Right renal pelvis (tissue), 4 donors: ENCODE measurements at places on chromosomes 6 and 20.

GRCh38 chr6:90714319-90714718, 127.4 kb upstream of the MAP3K7 start:
- DNase-seq = no peak

DNA sequence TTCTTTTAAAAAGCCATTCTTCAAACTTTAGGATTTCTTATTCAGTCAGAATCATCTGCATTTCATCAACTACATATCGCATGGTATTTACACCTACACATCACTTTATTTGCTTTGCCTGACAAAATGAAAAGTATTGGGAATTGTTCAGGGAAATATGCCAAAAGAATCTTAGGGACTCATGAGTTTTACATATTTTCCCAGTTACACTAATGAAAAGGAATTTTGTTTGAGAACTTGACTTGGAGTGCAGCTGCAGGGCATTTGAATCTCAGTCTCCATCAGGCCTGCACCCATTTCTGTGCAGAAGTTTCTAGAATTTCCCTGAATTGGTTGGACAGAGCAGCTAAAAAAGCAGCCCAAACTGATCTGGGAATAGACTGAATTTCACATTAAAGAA, 65.3 kb downstream of the MTHFD1L start:
- DNase-seq = no peak

GRCh38 chr6:148997865-148998264, 251.0 kb downstream of the UST start:
- peak; percentile 40 for DNase-seq

GRCh38 chr6:137002505-137002904, 42.3 kb downstream of the IL20RA start:
- DNase-seq = no peak

DNA sequence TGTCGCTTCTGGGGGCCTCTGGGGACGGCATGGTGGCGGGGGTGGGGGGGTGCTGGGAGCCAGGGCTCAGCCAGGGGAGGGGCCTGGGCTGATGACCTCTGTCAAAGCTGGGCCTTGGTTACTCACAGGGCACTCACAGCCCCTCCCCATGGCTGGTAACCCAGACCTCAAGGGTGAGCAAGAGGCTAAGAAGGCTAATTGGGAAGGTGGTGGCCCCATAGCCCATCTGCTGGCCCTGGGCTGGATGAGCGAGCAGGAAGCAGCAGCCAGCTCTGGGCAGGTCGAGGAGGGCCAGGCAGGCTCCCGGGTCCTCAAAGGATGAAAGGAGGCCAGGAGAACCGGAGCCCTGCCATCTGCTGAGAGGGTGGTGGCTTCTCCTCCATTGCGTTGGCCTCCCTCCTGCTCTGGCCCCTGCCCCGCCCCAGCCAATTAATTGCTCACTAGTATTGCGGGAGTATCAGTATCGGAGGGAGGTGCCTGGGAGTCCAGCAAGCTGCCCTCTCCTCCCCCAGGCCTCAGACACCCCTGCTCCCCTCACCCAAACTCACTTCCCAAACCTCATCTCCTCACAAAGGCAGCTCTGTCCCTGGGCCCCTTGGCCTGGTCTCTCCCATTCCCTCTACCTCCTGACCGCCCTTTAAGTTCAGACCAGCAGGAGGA, 1.0 kb upstream of the CDSN start:
- DNase-seq = no peak

GRCh38 chr6:134626086-134626485, 308.2 kb upstream of the SGK1 start:
- DNase-seq = no peak

GRCh38 chr20:37579106-37579505, 51.4 kb upstream of the BLCAP start:
- DNase-seq = no peak

- DNase-seq = no peak
These were observed 141.9 kb downstream of the ID4 start for GRCh38 chr6:19979059-19979458.

- DNase-seq = no peak
These were observed 18.0 kb downstream of the DYNLT1 start for GRCh38 chr6:158626360-158627167.

GRCh38 chr20:21325296-21325695, 22.2 kb downstream of the XRN2 start:
- DNase-seq = no peak

DNA sequence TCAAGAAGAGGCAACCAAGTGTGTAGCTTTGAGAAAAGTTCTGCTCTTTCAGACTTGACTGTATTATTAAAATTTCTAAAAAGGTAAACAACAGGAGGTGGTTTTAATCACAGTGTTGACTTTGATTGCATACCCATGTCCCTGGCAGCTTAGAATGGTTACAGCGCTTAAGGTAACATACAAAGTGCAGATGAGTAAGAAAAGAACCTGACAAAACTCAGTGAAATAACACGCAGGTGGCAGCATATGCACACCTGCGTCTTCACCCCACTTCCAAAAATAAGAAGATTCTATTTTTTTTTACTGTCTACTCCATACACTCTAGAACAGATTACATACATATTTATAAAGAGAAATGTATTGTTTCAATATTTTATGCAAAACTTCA, 233.5 kb downstream of the GMPR start:
- no peak for DNase-seq

DNA sequence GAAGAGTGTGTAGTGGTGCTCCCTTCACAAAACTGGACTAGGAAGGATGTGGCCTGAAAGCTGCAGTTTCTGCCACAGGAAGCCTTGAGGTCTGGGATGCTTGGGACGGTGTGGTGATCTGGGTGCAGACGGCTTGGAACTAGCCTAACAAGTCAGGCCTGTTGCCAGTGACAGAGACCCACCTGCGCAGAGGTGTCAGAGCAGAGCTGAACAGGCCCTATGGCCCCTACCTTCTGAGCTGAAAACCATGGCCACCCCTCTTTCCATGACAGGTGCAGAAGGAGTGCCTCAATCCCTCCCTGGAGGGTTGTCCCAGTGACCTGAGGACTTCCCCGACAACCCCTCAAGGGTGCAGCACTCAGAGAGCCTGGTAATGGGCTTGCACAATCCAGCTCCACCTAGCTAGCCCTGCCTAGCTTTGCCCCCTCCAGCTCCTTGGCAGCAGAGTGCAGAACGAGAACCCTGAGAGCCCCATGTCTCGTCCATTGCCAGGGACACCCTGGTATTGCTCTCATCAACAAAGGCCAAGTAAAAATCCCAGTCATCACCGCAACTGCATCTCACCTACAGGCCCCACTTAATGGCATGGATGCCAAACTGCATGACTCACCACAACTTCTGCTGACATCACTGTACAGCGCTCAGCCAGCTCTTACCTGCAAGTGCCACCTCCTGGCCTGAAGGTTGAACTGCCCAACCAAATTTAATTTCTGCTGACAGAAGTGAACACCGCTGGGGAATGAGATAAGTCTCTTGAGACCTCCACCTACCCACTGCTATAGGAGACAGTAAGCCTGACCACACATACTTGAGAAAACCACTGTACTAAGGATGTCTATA, 563.1 kb downstream of the TFAP2A start:
- no peak for DNase-seq

DNA sequence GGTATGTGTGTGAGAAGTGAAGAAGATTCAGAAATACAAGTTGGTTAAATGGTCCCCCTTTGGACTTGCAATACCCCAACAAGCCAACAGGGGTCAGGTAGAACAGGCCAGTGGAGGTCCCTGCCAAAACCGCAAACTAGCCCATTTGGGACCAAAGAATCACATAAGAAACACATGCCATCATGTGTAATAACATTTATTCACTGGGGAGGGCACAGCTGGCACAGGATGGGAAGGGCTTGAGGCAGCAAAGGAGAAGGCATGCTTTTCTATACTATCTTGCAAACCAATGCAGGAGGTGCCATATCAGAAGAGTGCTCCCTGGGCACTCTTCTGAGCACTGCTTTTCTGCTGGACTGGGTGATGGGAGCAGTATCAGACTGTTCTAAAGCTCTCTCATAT, 116.1 kb upstream of the TRAF3IP2 start:
- DNase-seq = no peak

- DNase-seq = no peak
These were observed 338.9 kb downstream of the ESR1 start for GRCh38 chr6:152146385-152146784.

- no peak for DNase-seq
These were observed 367.6 kb downstream of the THBS2 start for GRCh38 chr6:168885751-168886742.

DNA sequence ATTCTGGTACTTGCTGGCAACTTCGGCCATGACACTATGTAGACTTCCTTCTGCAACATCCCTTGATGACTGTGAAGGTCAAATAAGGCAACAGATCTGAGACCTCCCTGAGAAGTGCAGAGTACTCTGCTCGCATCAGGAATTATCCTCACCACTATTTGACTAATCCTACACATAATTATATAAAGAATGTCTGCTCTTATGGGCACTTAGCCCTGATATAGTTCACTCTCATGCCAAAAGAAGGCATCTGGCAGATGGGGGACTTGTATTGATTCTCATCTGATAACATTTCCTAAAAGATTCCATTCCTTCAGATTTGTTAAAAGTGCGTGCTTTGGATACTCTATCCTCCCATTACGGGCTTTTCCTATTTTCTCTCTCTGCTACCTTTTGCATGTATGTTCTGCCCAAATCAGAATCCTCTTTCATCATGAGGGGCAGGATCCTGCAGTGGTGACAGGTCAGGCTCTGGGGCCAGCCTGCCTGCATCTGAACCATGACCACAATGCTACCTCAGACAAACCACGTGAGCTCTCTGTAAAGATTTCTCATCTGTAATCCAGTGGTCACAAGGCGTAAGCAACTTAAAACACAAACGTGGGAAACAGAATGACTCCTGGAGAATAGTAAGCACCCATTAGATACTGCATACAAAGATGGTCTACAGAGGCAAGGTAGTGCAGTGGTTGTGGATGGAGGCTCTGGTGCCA, 134.0 kb downstream of the GJA10 start:
- DNase-seq = no peak

- DNase-seq = no peak
These were observed 295.6 kb downstream of the MAFB start for GRCh38 chr20:40393197-40394079.

DNA sequence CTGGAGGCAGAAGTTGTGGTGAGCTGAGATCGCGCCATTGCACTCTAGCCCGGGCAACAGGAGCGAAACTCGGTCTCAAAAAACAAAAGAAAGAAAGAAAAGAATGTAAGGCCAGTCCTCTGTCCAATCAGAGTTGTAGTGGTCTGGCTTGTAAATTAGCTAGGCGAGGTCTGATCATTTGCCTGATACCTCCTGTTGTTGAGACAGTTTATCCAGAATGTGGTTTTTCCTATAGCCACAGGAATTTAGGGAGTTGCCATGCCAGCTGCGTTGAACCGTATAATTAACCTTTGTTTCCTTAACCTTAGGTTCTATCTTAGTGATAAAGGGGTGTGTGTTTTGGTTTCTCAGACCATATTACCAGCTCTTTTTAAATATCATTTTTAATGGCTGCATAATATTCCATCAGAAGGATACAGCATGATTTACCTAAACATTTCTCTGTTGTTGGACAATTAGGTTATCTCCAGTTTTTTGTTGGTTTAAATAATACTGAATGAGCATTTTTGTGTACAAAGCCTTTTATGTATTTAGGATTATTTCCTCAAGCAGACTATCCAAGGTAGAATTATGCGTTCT, 11.7 kb upstream of the PPARD start:
- DNase-seq = no peak

GRCh38 chr6:158552796-158553138, 7.1 kb upstream of the TMEM181 start:
- no peak for DNase-seq

DNA sequence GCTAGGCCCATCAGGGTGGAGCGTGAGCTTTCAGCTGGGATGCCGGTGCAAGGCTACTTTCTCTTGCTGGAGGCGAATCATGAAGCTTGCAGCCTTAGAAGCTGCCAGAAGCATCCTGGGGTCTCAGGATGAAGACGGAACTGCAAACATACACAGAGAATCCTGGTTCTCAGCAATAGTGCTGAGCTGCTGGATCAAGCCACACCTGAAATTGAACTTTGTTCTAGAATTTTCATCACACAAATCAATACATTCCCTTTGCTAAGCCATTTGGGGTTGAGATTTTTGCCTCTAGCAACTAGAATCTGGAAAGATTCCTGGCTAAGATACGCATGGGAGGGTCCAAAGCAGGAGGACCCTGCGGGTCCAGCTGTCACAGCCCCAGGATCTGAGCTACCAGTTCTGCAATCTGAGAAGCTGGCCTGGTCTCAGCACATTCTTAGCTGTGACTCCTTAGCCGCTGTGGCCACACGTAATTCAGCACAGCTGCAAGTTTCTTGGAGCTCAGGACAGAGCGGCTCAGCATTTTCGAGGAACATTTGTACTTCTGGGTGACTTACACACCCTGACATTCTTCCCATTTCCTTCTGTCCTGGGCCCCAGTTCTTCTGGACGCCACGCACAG, 6.6 kb upstream of the ARFGAP1 start:
- DNase-seq = no peak

DNA sequence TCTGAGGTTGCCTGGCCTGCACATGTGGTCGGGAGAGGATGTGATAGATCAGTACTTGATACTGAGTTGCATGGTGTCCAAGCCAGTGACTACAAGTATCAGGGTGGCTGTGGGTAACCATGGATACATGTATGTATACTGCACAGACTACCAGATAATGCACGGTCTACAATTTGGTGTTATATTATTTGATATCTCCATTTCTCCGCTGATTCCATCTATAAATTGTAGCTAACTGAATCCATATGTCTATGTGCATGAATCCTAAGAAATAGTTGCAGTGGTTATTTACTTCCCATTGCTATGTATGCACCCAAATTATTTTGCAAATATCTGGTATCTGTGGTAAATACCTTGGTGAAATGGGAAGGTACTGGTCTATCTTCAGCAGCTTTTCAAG, 83.8 kb upstream of the KIF25 start:
- DNase-seq = no peak

DNA sequence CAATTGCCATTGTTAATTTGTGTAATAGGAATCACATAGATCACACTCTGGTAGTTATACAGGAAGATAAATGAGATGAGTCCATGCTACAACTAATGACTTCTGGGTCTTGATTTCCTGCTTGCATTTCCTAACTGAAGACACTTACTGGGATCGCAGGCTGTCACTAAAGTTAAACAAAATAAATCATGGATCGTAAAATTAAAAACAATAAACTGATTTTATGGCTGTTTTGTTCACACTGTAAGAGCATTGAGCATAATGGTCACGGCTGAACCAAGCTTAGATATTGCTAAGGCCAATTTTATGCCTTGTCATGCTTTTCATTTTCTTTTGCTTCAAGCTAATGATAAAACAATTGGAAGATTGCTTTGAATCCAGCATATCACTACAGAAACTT, 332.5 kb upstream of the CITED2 start:
- DNase-seq = no peak

- no peak for DNase-seq
These were observed 66.3 kb downstream of the RBM38 start for GRCh38 chr20:57457243-57458095.

DNA sequence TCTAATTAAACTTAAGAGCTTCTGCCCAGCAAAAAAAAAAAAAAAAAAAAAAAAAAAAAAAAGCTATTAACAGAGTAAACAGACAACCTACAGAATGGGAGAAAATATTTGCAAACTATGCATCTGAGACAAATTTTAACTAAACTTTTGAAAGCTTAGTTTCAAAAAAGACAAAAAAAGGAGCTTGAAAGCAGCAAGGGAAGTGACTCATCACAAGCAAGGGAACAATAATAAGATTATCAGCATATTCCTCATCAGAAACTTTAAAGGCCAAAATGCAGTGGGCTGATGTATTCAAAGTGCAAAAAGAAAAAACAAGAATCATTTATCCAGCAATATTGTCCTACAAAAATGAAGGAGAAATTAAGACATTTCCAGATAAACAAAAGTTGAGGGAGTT, 158.6 kb downstream of the RNF144B start:
- no peak for DNase-seq

GRCh38 chr6:46513533-46513932, 22.3 kb upstream of the RCAN2 start:
- DNase-seq = no peak

GRCh38 chr6:45073771-45074170, 254.4 kb upstream of the RUNX2 start:
- DNase-seq = no peak
